ENCODE measurements at places on chromosomes 4 and X.

GRCh38 chrX:136195247-136195646 is 47.9 kb downstream of the FHL1 start:
- DNase-seq = no peak

- DNase-seq = no peak
Observed at GRCh38 chr4:79025170-79025569, 85.9 kb upstream of the PAQR3 start.

GRCh38 chr4:169399976-169400767 is 129.4 kb upstream of the SH3RF1 start:
- DNase-seq = peak; percentile 28

DNA sequence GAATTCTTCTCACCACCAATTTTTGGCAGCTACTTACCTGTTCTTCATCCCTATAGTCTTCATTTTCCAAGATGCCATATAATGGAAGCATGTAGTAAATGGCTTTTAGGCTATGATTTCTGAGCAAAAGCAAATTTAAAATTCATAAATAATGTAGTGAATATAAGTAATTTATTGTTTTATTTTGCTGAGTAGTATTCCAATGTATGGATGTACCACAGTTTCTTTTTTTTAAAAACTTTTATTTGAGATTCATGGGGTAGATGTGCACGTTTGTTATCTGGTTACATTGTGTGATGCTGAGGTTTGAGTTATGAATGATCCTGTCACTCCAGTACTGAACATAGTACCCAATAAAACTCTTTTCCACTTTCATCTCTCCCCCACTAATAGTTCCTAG is 369.1 kb downstream of the IL15 start:
- no peak for DNase-seq

- DNase-seq = peak; percentile 66
Observed at GRCh38 chr4:7876201-7876875, 63.3 kb downstream of the AFAP1 start.

DNA sequence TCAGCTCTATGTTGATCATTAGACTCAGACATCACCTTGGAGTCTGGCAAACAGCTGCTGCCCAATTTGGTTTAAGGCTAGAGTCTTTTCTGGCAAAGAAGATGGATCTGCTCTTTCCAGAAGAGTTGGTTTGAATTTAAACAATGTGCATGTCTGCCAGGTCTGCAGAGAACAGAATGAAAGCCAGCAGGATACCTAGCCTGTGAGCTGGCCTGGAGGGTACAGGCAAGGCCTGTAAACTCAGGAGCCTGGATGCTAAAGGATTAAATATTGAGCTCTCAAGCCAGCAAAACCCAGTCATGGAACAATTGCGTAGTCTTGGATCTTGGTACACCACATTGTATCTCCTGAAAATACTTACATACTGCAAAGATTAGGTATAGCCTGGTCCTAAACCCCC is 15.6 kb upstream of the PDLIM3 start:
- no peak for DNase-seq

DNA sequence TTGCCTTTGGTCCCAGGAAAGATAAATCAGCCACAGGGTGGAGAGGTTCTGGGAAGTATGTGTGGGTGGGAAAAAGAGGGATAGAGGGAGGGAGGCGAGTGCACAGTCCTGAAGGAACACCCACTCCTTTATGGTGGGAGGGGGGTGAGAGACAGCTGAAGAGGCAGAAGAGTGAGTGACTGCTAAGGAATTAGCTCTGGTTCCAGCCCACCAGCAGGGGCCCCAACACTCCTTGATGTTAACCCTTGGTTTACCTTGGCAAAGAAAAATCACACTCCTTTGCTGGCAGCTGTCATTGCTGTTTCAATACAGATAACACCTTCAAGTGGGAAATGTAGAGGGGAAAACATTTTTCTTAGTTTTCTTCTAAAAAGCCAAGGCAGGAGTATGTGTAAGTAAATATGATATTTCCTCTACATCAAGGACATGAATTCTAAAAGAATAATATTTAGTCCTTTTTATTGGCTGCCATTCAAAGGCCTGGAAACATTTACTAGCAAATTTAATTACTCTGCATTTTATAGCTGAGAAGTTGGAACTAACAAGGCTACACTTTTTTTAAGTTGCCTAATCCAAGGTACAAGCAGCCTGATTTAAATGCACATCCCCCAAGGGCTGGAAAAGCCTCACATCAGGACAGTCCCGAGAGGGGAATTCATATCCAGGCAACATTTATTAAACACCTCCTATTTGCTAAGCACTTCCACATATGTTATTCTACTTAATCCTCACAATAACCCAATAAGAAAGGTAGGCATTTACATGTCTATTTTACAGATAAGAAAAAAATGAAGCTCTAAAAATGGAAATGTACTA is 81.7 kb downstream of the HS6ST2 start:
- DNase-seq = no peak

DNA sequence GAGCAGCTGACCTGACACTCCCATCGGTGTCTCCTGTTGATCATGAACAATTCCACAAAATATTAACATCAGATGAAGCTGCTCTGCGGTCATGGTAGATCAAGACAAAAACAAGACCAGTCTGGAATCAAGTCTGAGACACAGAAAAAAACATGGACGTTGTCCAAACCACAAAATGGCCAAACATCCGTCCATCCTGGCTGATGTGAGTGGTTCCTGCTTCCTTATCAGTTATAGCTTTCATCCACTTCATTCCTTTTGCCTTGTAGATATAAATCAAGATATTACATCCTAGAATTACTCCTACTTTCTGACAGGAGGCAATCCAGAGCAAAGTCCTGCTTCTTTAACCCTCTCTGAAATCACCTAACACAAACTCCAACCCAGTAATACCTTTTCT is 28.8 kb upstream of the PCSK1N start:
- DNase-seq = peak; percentile 36

- no peak for DNase-seq
Observed at GRCh38 chrX:1223242-1223600, 10.8 kb upstream of the CRLF2 start.

GRCh38 chr4:177485528-177485927 is 43.3 kb upstream of the AGA start:
- peak; percentile 79 for DNase-seq

DNA sequence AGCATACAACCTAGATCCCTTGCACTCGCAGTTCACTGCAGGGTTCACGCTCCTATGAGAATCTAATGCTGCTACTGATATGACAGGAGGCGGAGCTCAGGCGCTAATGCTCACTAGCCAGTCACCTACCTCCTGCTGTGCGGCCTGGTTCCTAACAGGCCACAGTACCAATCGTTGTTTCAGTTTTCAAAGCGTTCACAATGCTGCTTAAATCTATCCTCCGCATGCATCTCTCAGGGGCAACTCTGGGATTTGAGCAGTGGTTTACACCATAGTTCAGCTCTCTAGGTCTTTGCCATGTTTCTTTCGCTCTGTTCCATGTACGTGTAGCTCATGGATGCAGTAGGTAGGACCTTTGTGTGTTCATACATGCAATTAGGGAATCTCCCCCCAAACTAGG is 47.2 kb downstream of the CLOCK start:
- no peak for DNase-seq

DNA sequence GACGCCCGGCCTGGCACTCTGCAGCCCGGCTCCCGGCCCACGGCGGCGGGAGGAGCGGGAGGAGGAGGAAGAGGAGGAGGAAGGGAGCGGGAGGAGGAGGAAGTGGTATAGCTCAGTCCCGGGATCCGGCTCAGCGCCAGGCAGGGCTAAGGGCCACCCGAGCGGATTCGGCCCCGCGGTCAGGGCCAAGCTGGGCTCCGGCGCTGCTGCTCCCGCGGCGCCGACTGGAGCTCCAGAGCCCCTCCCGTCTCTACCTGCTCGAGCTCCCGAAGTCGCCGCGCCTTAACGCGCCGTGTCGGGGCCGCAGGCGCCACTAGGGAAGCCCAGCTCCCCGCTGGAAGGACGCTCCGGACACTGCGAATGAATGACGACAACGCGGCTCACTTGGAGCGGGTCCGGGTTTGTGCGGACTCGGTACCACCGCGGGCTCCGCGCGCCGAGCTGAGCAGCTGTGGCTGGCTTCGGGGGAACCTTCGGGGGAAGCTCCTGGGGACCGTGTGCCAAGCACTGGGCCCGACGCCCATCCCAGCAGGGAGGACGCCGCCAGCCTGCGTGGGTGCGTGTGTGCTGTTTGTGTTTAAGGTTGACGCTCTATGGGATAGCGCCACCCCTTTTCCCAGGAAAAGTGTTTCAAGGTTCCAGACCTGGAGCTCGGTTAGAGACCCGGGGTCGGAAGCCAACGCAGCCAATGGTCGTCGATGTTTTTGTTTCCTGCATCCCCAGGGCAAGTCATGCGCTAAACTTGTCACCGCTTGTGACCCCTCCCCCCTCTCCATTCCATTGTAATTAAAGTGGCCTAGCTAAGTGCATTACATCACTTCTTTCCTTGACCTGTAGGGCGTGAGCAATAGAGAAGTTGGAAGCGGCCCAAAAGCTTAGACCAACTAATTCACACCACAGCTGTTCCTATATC is at the start of gene TBC1D9:
Gene TBC1D9 (minus strand): TSS at position 67 of the 913 bp plus-strand sequence. CDS start 340 bp downstream, outside the sequence.
- peak; percentile 80 for DNase-seq

DNA sequence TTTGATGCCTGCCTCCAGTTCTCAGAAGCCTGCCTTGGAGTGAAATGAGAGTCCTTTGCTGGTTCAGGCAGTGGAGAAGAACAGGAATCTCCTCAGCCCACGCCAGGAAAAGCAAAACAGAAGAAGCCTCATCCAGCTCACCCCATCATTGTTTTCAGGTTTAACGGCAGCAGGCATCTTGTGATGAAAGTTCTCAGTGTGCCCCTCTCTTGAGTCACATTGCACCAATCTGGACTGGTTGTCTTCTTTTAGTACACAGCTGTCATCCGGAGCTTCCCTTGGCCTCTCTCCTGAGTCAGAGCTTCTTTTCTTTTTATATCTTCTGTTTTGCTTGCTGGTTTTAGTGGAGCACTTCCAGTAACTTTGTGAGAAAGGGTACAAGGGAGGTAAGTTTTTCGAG is 50.9 kb downstream of the TSPAN7 start:
- no peak for DNase-seq

- no peak for DNase-seq
Observed at GRCh38 chrX:17531500-17531899, 156.5 kb downstream of the NHS start.

DNA sequence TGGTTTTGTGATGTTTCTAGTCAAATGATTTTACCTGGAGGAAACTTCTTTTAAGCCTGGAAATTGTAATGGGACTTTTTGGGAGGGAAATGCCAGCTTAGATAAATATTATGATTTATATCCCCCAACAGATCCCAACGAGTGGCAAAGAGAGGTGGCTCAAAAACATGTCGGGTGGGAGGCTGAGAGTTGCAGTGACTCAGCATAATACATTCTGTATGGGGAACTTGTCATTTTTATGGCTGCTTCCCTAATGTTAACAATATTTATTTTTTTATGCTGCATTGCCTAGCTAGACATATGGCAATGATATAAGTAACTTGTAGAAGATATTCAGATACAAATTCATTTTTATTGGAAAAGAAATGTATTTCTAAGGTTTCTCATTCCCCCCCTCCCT is 219.0 kb downstream of the ARHGAP10 start:
- no peak for DNase-seq

DNA sequence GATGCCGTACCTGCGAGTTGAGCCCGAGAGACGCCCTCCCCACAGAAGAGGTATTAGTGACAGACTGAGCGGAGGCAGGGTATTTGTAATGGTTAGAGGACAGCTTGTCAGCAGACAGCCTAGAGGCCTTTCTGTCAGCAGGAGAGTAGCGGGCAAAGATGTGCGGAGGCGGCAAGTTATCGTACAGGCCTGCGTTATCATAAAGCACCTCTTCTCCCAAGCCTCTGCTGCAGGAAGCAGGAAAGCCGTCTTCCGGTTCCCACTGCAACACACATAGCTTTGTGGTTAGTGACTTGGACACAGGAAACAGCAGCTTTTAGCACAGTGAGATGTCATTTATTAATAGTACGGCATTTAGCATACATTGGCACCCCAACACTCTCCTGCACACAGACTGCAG is 158.3 kb downstream of the AFAP1 start:
- peak; percentile 64 for DNase-seq

- peak; percentile 90 for DNase-seq
Observed at GRCh38 chr4:55553441-55554201, 6.9 kb upstream of the CLOCK start.

- DNase-seq = no peak
Observed at GRCh38 chrX:109812236-109812635, 79.2 kb upstream of the ACSL4 start.

GRCh38 chr4:19936476-19936875 is 315.2 kb upstream of the SLIT2 start:
- DNase-seq = peak; percentile 73

- DNase-seq = peak; percentile 1
Observed at GRCh38 chr4:164442180-164442579, 311.8 kb upstream of the SMIM31 start.

DNA sequence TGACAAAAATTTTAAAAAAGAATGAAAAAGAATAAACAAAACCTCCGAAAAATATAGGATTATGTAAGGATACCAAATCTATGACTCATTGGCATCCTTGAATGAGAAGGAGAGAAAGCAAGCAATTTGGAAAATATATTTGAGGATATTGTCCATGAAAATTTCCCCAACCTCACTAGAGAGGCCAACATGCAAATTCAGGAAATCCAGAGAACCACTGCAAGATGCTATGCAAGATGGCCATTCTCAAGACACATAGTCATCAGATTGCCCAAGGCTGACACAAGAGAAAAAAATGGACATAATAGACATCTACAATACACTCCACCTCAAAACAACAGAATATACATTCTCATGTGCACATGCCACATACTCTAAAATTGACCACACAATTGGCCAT is 135.9 kb upstream of the SPANXB1 start:
- DNase-seq = no peak

DNA sequence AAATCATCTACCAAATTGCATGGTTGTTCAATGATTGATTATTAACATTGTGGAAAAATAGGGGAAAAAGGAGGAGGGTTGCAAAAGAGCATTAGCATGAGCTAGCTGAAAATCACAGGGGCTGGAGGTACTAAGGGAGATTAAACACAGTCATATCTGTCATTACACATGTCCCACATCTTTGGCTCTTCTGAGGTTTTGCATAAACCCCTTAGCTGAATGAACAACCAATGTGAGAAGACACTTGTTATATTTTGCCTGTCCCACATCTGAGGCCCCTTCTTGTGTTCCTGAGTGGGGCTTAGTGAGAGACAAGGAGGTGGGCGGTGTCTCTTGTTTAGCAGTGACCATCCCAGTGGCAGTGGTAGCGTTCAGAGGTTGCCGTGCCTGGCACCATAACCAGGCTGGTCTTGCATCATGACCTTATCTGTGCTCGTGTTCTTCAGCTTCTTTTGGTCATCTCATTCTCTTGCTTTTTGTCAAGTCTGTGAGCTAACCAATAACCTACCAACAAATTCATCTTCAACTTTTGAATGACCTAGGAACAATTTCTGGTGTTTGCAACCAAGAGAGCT is 95.6 kb downstream of the MID1IP1 start:
- no peak for DNase-seq

- DNase-seq = peak; percentile 8
Observed at GRCh38 chr4:146638786-146639505, at the start of gene POU4F2. TSS of gene POU4F2 (plus strand) at chr4:146638893. CDS start at chr4:146639141, 248 bp downstream.

DNA sequence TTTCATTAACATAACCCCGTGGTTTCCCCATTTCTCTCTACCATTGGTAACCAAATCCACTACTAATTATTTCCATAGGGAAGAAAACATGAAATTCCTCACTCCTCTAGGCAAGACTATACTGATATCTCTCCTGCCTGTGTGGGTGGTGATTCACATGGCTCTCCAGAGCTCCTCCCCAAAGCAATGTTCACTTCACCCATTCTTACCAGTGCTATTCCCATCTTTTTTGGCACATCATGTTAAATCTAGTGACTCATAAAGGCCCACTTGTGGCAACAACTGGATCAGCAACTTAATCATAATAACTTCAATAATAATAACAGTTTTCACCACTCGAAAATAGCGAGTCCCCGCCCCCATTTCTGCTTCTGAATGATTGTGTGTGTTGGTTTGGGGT is 6.1 kb upstream of the HCCS start:
- DNase-seq = peak; percentile 67
